Stromal cell of bone marrow (primary cell): ENCODE measurements at places on chromosomes 6 and 20.

- DNase-seq: no peak
Measured at GRCh38 chr6:96898241-96898851, 655 bp upstream of the NDUFAF4 start.

DNA sequence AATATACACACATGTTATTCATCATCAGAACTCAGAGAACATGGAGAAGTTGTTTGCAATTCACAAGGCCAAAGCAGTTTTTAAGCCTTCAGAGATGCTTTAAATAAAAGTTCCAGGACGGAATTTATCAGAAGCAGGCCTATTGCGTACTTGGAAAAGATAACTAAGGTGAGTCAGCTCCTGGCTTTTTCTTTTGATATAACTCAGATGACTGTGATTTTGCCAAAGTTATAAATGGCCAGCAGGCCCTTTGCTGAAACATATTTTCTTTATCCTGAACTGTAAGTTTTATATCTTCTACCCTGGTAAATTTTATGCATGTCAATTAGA, 55.0 kb upstream of the PLCB1 start:
- no peak for DNase-seq

GRCh38 chr20:14521436-14521835, 184.0 kb upstream of the FLRT3 start:
- peak; percentile 10 for DNase-seq

GRCh38 chr20:48702455-48702913, 125.3 kb downstream of the PREX1 start:
- no peak for DNase-seq

- no peak for DNase-seq
Measured at GRCh38 chr20:49420811-49421295, 61.6 kb downstream of the KCNB1 start.

DNA sequence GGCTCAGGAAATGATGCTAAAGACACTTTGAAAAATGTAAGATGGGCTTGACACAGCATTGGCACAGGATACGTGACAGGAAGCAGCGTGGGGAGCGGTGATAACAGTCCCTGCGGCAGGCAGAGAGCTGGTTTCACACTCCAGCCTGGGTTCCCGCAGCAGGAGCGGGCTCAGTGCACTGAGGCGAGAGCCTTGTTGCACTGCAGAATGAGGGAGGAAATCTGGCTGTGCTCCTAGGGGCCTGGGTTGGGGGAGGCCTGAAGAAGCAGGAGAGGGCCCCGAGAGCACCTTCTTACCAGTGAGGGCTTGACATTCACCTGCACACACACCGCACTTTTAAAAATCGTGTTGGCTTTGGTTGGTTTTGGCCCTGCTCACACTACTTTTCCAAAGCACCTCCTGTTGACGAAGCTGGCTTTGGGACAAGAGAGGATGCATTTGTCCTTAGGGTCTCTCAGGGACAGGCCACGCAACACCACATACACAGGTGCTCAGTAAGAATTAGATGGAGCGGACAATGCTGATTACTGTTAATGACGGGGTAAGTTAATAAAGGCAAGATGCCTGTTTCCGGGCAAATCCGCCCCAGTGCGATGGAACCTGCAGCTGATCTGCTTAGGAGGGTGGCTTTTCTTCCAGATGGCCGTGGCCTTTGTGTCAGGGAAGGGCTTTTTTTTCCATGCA, 49.4 kb upstream of the ARMC2 start:
- DNase-seq: no peak

DNA sequence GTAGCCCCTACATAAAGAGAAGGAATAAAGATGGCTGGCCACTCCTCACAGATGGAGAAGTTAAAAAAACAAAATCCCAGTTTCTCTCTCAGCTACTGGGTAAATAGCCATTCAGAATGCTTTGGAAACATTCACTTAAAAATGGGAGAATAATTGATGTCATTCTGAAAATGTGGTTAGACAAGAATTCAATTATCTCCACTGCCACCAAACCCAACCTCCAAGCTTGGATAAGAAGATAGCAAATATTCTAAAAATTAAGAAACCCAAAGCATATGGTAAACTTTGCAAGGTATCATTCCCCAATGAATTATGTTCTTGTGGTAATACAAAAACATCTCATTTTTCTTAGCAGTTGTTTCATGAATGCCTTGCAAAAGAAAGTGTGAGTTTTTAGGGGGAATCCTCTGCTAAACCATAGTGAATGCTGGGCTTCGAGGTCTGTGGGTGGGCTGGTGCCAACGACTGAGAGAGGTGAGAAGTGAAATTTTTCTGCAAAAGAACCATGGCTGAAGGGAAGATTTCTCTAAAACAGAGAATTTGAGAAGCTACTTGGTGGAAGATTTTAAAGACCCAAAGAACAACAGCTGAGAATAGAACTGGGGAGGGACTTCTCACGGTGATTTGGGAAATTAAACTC, 497.9 kb upstream of the JARID2 start:
- DNase-seq: no peak

GRCh38 chr6:118294906-118295305, 253.2 kb upstream of the PLN start:
- no peak for DNase-seq

DNA sequence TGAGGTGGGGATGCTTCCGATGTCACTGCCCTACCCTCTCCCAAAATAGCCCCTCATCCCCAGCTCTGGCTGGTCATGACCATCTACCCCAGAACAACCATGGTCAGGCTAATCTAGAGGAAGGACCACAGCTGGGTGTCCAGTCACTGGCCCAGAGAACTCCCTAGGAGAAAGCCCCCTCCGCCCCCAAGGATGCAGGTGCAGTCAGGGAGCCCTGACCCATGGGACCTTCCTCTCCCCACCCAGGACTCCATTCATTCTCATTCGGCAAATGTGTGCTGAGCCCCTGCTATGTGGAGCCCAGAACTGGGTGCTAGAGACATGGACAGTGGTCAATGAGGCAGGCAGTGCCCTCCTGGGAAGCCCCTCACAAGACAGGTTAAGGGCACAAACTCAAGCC, 60.5 kb downstream of the JPH2 start:
- no peak for DNase-seq

DNA sequence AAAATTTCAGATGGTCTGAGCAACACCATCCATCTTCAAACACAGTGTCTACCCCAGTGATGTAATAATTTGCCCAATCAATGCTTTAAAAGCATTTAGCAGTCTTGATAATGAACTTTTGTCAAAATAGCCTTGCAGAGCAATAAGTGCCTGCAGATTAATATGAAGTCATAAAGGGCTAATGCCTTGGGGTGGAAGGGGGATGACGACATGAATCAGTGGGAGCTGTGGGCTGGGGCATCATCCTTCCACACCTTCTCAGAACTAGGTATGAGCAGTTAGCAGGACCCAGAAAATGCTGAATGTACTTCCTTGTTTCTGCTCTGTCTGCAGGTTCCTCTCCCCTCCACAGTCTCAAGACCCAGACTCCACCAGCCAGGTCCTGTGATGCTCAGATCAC, 166.2 kb upstream of the MAFB start:
- no peak for DNase-seq
